NCI-H69 (cell line): ENCODE measurements at places on chromosomes 5 and 9.

DNA sequence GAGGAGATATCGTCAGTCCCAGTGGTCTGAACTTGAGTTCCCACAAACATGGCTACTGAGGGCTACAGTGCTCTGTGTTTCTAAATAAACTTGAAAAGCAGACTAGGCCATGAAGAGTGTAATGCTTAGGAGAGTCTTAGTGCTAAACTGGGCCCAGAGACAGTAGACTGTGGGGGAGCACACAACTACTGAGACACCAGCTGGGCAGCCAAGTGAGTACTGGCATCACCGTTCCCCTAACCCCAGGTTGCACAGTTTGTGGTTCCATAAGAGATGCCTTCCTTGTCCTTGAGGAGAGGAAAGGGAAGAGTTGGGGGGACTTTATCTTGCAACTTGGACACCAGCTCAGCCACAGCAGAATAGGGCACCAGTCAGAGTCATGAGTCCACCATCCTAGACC lies 172.1 kb upstream of the DMRTA1 start:
- no peak for DNase-seq

DNA sequence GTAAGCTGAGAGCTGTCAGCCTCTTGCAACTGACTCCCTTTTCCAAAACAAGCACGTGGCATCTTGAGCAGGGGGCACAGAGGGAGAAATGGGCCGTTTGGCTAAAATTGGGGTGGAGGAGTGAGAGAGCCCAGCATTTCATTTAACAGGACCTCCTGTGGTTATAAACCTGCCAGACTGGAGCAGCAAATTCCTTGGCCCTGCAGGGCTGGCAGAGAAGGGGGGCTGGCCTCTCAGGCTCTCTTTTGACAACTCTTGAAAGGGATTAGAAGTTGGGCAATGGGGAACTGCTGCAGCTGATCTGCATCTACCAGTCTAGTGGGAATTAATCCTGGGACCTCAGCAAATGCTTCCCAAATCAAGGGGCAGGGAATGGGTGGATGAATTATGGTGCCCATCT lies 7.2 kb upstream of the POU4F3 start:
- no peak for DNase-seq

- no peak for DNase-seq
Measured at GRCh38 chr5:136135536-136135935, 2.9 kb downstream of the SMAD5 start.

- DNase-seq = peak; percentile 96
Measured at GRCh38 chr5:123813937-123814624, 302.1 kb downstream of the CSNK1G3 start.

GRCh38 chr5:89968958-89969381 lies 440.6 kb downstream of the CETN3 start:
- DNase-seq = no peak

GRCh38 chr5:43926923-43927322 lies 323.9 kb downstream of the NNT start:
- DNase-seq = no peak

DNA sequence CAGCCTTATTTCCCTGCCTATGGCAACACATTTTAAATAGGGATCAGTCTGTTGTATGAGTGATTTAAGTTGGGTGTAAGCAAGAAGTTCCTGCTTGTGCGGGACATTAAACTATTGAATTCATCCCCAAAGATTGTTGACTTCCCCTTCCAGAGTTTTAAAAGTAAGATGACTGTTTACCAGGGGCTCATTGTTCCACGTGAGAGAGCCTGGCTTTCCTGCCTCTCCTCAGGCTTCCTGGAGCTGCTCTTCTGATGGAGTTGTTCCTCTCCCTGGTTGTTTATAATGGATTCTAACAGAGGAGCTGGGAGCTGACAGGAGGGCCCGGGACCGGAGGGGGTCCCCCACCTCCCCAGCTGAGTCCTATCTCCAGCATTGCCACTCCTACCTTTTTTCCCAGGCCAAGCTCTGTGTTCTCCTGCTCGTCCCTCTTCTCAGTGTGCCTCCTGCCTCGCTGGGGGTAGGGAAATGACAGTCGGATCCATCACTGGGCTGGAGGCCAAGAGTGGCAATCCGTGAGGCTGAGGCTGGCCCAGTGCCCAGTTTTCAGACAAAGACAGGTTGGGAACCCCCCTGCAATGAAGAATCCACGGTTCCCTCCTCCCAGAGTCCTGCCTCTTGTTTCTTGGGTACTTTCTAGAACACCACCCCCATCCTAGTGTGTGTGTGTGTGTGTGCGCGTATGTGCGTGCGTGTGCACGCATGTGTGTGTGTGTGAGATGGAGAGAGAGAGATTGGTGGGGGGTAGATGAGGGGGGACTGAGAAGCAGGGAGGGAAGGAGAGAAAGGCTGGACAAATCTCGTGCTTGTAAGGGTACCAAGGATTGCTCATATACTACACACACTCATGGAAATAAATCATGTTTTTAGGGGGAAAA lies 123.7 kb upstream of the NFIB start:
- peak; percentile 98 for DNase-seq

- DNase-seq = peak; percentile 95
Measured at GRCh38 chr9:114551750-114552685, 35.6 kb upstream of the ATP6V1G1 start.

DNA sequence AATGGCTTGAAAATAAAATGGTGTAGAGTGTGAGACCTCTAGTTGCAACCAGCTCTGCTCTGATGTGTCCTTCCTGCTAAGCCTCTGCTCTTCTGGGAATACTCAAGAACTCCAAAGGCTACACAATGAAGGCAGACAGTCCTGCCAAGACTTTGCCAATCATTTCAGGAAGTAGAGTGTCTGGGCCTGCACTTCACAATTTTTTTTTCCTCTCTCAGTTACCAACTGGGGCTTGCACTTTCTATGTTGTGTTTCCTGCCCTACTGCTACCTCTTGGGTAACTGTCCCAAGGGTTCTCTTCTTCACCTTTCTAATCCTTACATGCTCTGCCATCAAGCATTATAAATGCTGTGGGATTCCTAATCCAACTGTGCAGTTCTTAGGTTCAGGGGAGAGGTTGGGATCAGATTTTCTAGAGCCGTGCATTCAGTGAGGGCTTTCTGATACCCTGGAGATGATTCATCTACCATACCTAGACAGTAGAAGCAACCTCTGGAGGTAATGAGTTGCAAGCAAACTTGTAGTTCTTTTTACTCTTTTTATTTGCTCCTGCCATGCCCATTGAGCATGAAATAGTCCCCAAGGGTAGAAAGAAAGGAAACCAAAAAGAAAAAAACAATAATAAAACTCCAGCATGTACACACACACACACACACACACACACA lies 365.9 kb downstream of the MLLT3 start:
- no peak for DNase-seq

DNA sequence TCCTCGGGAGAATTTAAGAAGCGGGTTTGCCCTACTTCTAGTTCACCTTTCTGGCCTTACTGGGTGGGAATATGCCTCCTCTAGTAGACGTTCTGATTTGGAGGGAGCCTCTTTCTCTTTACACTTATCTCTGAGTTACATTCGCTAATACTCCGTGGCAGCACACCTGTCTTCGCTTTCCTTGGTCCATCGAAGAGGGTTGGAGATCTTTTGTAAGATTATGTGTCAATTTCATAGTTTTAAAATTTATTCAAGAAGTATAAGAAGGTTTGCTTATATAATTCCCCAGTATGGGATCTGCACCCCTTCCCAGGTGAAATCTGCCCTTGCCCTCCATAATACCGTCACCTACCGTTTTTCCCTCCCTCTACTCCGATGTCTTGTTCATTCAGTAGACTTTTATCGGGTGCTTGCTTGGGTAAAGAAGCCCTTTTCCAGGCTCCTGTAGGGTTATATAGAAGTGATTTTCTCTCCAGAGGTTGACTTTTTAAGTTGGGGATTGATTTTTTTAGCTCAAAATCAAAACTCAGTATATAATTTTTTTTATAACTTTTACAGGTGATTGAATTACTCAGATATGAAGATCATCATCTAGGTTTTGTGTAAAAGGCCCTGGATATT lies 1.1 kb downstream of the GPBP1 start:
- DNase-seq = peak; percentile 62

DNA sequence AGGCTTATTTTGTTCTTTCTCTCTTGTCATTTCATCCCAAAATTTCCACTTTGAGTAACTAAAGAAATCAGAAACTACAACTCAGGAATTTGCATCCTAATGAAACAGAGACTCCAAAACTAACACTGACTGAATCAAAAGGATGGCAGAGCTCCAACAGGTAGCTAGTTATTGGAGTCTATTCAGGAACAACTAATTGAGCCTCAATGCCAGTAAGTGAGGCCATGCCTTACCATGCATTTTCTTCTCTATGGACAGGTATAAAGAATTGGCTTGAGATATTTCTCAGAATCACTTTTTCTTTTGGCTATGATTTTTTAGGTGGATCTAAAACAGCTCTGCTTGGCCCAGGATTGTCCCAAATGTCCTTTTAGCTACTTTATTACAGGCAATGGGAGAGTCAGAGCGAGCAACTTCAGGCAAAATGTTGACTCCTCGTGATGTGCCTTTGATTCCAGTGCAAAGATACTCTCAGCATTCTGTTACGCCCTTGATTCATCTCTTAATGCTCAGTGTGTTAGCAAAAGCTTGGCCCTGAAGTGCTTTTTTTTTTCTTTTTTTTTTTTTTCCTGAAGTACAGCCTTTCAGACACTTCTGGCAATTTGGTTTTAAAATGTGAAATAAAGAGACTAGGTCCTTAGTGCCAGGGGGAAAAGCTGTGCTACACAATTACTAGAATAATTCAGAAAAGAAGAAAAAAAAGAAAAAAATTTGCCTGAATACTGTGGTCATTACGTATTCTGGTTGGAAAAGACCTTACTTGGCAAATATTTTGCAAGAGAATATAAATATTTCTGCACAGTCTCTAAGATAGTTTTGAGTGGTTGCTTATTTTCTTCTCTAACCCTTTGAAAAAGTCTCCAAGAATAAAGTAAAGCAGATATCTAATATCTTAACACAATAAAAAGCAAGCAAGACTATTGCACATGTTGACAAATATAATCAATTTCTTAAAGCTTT lies 423.7 kb downstream of the ANXA1 start:
- DNase-seq = no peak
